ENCODE measurements at places on chromosomes 13 and 19.

- DNase-seq, result no peak
Measured at GRCh38 chr13:111512707-111513106, 192.3 kb downstream of the TEX29 start.

GRCh38 chr19:6519289-6519688 lies 11.5 kb upstream of the TNFSF9 start:
- DNase-seq, result no peak

DNA sequence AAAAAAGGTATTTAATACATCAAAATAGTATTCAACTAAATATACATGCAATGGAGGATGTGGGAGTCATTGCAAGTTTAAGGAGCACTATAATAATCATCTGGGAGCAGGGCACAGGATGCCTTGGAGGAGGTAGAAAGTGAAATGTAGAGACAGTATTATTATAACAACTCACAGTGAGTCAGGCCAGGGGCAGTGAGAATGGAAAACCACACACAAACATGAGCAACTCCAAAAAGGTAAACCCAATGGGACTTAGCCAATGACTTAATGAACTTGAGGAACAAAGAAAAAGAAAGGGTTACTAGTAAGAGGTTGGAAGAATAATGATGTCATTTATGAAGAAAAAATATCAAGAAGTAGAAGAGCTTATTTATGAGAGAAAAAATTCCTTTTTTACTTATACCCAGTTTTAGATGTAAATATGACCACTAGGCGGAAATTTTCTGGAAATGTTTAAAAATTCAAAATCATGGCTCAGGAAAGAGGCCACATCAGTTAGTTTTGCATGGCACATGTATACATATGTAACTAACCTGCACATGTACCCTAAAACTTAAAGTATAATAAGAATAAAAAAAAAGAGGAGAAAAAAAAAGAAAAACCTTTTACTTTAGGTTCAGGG lies 389.3 kb downstream of the SUCLA2 start:
- DNase-seq, result no peak

DNA sequence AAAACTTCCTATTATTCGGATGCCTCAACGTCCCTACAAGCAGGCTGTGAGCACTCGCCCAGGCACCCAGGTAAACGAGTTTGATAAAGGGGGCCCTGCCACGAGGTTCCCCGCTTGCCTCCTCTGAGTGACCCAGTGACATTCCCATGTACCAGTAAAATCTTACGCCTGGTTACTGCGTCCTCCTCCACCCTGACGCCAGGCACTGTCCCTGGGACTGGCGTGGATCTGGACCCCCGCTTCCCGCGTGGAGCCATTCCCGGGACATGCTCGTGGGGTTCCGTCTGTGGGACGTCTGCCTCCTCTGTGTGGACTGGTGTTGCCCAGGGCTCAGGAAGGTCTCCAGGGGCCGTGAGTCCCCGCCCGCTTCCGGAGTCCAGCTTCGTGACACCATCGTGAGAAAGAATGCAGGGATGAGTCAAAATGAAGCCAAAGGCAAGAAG lies 407 bp upstream of the ZNF550 start:
- DNase-seq, result no peak

GRCh38 chr13:99191900-99192399 lies 8.7 kb upstream of the UBAC2 start:
- DNase-seq, result no peak

- no peak for DNase-seq
Measured at GRCh38 chr13:31722673-31723072, 16.7 kb upstream of the RXFP2 start.

GRCh38 chr19:36672368-36672767 lies 5.7 kb upstream of the ZNF461 start:
- no peak for DNase-seq

DNA sequence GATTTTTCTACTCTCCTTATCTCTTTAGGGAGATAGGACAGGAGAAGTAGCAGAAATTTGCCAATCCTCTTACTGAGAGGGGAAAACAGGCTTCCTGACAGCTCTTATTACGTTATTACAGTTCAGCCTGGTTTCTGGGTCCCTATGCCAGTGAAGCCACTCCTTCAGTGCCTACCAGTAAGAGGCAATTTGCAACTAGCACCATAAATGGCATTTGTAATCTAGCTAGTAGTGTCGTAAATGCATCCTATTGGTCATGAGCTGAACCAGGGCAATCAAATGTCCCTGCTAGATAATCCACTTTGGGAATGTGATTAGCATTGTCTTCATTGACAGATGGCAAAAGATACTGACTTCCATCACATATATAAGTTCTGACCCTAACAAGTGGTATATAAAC lies 428.8 kb downstream of the DCT start:
- DNase-seq, result no peak

DNA sequence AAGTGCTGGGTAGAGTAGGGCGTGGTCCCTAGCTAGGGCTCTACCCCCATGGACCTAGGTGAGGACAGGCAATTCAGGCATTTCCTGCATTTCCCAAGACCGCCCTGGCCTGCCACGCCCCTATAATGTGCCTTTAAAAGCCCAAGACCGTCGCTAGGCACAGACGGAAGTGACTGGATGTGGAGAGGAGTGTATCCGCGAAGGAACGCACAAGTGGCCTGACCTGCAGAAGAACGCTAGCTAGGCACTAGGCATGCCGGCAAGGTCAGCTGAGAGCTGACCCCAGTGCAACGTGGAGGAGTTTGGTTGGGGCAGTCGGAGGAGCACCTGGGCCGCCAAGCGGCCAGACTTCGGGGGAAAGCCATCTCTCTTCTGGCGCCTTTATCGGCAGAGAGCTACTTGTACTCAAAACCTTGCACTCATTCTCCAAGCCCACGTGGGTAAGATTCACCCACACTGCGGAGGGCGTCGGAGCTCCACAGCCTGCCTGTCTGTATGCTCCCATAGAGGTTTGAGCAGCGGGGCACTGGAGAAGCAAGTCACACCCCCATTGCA lies 370.0 kb downstream of the FGF9 start:
- DNase-seq, result no peak

- DNase-seq, result no peak
Measured at GRCh38 chr19:31506102-31506501, 156.9 kb upstream of the TSHZ3 start.

- DNase-seq, result no peak
Measured at GRCh38 chr19:39152066-39152465, 26.5 kb downstream of the PAK4 start.

- DNase-seq, result peak; percentile 52
Measured at GRCh38 chr13:51286135-51287002, 53.1 kb upstream of the SERPINE3 start.

DNA sequence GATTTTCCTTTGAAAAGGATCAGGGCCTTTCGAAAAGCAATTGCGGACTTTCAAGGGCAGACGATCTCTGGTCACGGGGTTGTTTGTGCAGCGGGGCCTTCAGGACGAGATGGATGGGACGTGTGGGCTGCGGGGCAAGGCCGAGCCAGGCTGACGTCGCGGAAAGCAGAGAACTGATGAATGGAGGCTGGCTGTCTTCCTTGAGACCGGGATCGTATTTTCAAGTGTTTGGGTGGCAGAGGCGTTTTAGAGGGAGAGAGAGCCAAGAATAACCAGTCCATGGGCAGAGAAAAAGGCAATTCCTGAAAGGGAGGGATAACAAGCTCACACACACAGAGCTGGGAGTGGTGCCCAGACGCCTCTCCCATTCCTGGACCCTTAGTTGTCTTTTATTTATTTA lies 138.9 kb upstream of the USP29 start:
- no peak for DNase-seq

- DNase-seq, result no peak
Measured at GRCh38 chr19:6056801-6057650, 53.3 kb downstream of the RFX2 start.

GRCh38 chr13:107065036-107065435 lies 497.1 kb upstream of the ARGLU1 start:
- no peak for DNase-seq

DNA sequence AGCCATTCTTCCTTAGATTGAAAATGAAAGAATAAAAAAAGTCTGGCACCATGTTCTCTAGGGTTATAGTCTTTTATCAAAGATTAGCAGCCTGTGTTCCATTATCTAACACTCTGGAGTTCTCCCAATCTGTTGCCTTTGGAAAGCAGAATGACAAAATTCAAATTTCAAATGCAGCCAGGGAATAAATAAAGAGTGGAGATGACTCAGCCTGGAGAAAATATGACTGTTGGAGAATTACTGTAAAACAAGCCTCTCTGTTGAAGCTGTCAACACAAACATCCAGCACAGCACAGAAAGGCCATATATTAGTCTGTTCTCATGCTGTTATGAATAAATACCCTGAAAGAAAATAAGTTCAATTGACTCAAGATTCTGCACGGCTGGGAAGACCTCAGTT lies 650.5 kb upstream of the SLC10A2 start:
- DNase-seq, result no peak

GRCh38 chr13:30346153-30346788 lies 38.9 kb upstream of the KATNAL1 start:
- DNase-seq, result peak; percentile 35

DNA sequence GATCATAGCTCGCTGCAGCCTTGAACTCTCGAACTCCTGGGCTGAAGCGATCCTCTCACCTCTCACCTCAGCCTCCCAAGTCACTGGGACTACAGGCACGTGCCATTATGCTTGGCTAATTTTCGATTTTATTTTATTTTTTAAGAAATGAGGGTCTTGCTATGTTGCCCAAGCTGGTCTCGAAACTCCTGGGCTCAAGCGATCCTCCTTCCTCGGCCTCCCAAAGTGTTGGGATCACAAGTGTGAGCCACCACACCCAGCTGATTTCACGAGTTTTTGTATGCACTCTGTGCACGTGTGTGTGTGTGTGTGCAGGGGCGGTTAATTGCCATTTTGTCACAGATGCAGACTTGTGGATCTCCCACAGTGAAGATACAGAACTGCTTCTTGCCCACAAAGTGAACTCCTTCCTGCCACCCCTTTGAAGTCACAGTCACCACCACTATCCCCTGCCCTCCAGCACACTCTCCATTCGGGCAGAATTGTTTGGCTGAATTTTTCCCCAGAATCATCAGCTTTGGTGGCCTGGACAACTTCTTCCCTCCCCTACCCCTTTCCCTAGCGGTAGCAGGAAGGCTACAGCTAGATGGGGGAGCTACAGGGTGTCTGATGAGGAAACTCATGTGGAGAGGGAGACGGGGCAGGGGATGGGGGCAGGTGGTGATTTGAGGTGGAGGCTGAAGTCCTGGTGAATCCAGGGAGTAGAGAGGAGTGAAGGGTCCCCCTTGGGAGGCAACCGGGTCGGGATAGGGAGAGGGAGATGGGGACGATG lies 59.6 kb downstream of the CELF5 start:
- no peak for DNase-seq

GRCh38 chr19:52397310-52398080 lies at the start of gene ZNF528:
TSS of gene ZNF528 (plus strand) at chr19:52397849. CDS start at chr19:52402014, 4,165 bp downstream.
- peak; percentile 96 for DNase-seq

- DNase-seq, result no peak
Measured at GRCh38 chr13:96089749-96090239, at the start of gene HS6ST3. TSS of gene HS6ST3 (plus strand) at chr13:96090107.

- no peak for DNase-seq
Measured at GRCh38 chr19:39065928-39066327, 18.2 kb upstream of the ACP7 start.

DNA sequence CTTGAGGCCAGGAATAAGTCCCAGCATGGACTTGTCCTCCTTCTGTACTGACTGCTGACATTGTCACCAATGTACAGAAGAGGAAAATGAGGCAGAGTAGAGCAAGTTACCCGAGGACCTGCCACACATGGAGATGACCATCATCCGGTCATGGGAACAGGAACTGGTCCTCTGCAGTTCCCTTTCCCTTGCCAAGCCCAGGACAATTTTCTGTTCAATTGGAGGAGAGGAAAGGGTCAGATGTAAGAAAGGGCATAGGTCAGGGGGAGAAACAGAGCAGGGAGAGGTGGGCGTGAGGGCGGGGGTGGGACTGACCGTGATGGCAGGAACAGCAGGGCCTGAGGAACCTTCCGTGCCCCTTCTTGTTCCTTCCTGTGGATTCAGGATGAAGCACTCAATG lies 18.6 kb downstream of the PHLDB3 start:
- no peak for DNase-seq

DNA sequence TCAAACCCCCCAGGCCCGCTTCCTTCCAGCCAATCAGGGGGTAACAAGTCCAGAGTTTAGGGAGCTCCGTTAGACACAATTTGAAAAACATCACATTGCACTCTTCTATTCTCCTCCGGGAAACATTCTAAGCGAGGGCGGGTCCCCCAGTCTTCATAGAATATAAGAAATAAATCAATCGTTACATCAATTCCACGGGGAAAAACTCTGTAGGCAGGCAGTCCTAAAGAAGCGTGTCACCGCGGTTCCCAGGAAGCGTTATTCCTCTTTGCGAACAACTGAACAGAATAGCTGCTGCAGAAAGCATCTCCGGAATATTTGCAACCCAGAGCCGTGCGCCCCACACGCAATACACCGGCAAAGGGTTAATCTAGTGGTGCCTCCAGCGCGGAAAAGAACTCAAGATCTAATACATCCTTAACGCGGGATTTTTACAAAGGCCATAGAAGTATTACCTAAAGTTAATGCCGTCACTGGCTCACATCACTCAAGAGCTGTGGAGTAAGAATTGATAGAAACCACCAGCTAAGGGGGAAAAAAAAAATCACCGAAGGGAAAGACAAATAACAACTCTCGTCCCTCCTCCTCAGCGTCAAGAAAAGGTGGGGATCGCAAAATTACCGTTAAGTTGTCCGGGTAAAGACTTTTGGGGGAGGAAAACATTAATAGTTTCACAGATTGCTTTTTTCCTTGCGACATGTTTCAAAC lies 65.1 kb downstream of the KCNRG start:
- DNase-seq, result peak; percentile 12

GRCh38 chr13:76993021-76993420 lies 1.1 kb downstream of the CLN5 start:
- DNase-seq, result no peak

GRCh38 chr19:52700673-52701072 lies 34.2 kb downstream of the ZNF611 start:
- DNase-seq, result no peak

DNA sequence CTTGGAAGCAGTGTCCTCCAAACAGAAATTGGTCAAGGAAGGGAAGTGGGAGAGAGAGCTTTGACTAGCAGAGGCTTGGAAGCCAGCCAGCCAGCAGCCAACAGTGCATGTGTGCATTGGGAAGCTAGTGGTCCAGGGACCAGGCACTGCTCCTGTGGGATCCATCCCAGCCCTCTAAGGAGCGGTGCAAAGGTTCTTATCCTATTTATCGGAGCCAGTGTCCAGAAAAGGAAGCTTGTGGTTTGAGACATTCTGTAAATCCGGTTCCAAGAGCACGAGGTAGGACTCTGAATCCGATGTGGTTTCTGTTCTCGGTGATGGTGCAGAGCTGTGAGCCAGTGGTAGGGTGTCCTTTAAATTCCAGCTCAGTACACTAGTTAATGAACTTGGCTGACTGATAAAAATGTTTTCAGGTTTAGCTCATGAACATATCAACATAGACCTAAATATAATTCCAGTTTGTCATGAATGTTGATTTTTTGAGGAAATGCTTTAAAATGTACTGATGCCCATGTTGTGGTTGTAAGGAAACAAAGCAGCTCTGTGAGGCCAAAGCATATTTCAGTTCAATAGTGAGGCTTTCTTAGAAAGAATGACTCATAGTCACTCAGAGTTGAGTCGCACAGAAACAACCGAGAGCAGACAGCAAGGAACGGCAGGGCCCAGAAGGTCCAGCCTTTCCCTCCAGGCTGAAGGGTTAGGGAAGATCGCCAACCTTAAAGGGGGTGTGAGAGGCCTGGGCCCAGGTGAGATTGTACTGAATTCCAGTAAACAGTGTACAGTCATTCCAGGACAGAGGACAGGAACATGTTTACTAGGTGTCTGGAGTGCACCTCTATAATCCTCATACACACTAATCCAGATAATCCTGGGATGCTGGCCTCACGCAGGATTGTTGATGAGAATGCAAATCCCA lies 21.5 kb upstream of the GARRE1 start:
- DNase-seq, result no peak
